ENCODE measurements at places on chromosomes 2 and 18. TPM values are rescaled to one million over a fixed set of nuclear protein-coding genes. Genes with fewer than 3 reads are reported as not detected.
A peak's percentile ranks its signal among the peaks of the same experiment; 100 is the strongest.

- H3K27ac ChIP-seq, result peak overlapping the region; percentile 29
- H3K4me3 ChIP-seq, result peak overlapping the region; percentile 32
- peaks cover 46% of the 10 kb centered on the region for H3K4me1 ChIP-seq
- H3K27me3 ChIP-seq, result no peaks in the 10 kb centered on the region
- peaks cover 26% of the 10 kb centered on the region for H3K36me3 ChIP-seq
These were observed 56.9 kb upstream of the CCDC141 start for GRCh38 chr2:179106676-179107428.

The ATP8B1 gene
- total RNA-seq, result 0.16 TPM

The NAT8 gene
- not detected for total RNA-seq

The WDR54 gene
- 56.4 TPM for total RNA-seq

The ASIC4 gene
- not detected for total RNA-seq

GRCh38 chr2:67476809-67477790, 80.0 kb downstream of the ETAA1 start:
- no peak for DNase-seq
- H3K27ac ChIP-seq, result no peak overlapping the region
- H3K27me3 ChIP-seq, result peaks cover 2% of the 10 kb centered on the region
- no peaks in the 10 kb centered on the region for H3K36me3 ChIP-seq

The ANO7 gene
- 2.4 TPM for total RNA-seq

DNA sequence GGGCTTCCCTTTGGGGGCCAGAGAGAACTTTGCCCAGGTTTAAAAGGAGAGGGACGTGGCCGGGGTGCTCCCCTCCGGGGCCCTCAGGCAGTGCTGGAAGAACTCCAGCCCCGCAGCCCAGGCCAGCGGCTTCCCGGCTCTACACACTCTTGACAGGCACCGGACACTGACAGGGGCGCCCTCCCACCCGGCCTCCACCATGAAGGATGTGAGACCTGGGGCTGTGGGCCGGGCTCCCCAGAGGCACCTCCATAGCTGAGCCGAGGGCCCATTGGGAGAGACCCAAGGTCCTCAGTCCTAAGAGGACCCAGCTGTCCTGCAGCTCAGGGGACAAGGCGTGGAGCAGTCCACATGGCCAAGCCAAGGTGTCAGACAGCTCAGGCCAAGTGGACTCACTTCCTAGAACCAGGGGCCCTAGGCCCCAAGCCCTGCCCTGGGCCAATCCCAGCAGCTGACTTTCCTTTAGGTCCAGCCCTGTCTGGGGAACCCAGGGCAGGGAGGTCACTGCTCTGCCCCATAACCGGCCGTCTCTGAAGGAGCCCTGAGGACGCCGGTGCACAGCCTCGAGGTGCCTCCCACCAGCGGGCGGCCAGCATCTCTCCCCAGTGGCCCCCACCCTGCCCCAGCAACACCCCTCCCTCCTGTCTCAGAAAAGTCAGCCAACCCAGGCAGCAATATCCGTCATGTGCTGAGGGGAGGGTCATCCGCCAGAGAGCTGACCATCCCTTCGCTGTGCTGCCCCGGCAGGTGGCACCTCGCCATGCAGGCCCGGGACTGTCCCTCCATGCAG, 51.8 kb downstream of the BIN1 start:
- H3K27me3 ChIP-seq, result no peaks in the 10 kb centered on the region
- H3K4me3 ChIP-seq, result no peak overlapping the region
- H3K36me3 ChIP-seq, result peaks cover 4% of the 10 kb centered on the region
- H3K27ac ChIP-seq, result no peak overlapping the region

DNA sequence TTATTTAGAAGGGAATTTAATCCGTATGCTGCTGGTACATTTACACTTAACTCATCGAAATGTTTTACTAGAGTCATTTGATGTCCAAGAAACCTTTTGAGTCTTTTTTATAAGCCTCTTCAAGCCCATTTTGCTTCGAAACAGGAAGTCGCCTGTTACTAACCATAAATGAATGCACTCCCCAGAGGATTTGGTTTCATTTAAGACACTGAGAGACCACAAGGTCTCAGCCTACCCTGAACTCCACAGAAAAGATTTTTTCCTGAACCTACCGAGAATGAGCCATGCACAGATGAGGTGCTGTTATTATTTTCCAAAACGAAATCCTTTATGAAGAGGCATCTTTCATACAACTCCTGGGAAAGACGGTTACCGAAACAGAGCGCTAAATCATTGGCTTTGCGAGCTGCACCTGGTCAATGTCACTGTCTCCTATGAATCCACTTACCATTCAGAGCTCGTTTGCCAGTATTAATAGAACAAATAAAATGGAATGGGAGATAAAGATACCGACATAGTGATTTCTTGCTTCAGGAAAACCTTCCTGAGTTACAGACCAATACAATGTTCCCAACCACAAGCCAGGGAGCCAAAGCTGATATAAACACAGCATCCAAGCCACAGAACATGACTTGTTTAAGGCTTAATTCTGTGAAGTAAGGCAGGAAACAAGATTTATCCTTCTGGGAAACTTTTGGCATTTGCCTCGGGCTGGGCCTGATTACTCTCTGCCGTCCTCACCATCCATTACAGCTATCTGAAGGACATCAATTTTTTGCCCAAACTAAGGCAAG, 382.1 kb downstream of the OSR1 start:
- H3K4me1 ChIP-seq, result no peaks in the 10 kb centered on the region
- no peaks in the 10 kb centered on the region for H3K27me3 ChIP-seq
- H3K36me3 ChIP-seq, result no peaks in the 10 kb centered on the region
- H3K27ac ChIP-seq, result no peak overlapping the region

The IL1RL1 gene
- 4.8 TPM for total RNA-seq

DNA sequence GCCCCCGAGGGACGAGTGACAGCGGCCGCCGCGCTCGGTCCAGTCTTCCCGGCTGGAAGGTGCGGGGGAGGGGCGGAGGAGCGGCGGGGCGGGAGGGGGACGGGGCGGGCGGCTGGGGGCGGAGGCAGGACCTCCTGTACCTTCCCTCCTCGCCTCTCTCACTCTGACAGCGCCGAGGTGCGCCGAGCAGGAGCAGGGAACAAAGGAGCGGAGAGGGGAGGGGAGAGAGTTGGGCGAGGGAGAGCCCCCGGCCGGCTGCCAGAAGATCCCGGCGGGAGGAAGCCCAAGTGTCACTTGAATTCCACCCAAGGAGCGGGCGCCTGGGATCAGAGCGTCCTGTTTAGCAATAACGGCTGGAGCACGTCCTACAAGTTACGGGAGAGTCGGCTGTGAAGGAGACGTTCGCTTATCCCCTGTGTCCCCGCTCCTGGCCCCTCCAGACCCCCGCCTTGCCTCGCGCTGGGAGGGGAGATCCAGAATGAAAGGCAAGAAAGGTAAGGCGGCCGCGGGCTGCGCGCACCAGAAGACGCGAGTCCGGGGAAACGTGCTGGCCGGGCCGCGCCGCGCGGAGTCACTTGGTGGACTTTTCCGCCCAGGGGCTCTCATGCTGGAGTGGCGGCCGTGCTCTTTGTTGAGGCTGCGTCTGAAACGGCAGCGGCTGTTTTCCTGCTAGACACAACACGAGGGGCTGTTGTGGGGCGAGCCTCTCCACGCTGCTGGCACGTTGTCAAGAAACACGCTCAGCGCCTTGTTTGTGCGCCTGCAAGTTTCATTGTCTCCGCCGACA, at the start of gene TGIF1:
TSS of gene TGIF1 (plus strand) at position 161 of the 787 bp plus-strand sequence. CDS start at position 479, 318 bp downstream.
- H3K27ac ChIP-seq, result peak within 1 kb of the TSS; percentile 100
- H3K36me3 ChIP-seq, result peaks cover 10% of the 10 kb centered on the region
- peaks cover 2% of the 10 kb centered on the region for H3K27me3 ChIP-seq
- peak within 1 kb of the TSS; percentile 97 for H3K4me3 ChIP-seq

The SLC4A3 gene
- not detected for total RNA-seq

- no peaks in the 10 kb centered on the region for H3K36me3 ChIP-seq
- H3K27ac ChIP-seq, result no peak overlapping the region
- H3K4me1 ChIP-seq, result no peaks in the 10 kb centered on the region
- no peak for DNase-seq
- H3K27me3 ChIP-seq, result peaks cover 11% of the 10 kb centered on the region
These were observed 128.2 kb downstream of the AKAIN1 start for GRCh38 chr18:5068851-5069250.

- no peak overlapping the region for H3K4me3 ChIP-seq
- H3K4me1 ChIP-seq, result no peaks in the 10 kb centered on the region
- H3K36me3 ChIP-seq, result peaks cover 15% of the 10 kb centered on the region
- no peak overlapping the region for H3K27ac ChIP-seq
- DNase-seq, result no peak
- H3K27me3 ChIP-seq, result no peaks in the 10 kb centered on the region
These were observed 1141.8 kb downstream of the RPIA start for GRCh38 chr2:89833116-89833779.

DNA sequence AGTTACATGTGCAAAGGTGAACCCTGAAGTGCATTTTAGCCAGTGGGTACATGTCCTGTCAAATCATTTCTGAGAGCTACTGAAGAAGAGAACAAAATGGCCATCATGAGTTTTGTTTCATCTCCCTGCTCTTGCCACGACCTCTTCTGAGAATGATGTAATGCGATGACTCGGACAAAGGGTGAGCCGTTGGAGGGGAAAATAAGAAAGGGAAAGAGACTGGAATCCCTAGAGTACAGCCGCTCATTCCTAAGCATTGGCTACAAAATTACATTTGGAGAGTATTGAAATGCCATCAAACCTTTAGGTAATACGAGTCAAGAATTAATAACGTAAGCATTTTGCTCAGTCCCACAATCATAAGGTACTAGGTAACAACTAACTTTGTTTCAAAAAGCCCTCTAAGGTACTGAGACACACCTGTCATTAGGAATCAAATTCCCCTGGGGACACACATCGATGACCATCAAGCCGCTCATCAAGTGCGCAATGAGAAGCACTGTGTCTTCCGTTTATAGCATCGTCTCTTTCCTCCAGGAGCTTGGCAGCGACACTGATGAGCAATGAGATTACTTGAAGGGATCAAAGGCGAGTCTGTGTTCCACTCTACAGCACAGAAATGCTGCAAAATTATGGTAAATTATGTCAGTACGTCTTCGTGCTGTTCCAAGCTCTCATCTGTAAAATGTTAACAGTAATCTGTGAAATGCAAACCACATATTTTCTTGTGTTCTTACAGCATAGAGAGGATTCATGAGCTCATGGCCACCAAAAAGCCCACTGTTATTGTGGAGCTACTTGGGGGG, 97.3 kb upstream of the PIEZO2 start:
- H3K27ac ChIP-seq, result no peak overlapping the region
- H3K36me3 ChIP-seq, result no peaks in the 10 kb centered on the region
- DNase-seq, result no peak

DNA sequence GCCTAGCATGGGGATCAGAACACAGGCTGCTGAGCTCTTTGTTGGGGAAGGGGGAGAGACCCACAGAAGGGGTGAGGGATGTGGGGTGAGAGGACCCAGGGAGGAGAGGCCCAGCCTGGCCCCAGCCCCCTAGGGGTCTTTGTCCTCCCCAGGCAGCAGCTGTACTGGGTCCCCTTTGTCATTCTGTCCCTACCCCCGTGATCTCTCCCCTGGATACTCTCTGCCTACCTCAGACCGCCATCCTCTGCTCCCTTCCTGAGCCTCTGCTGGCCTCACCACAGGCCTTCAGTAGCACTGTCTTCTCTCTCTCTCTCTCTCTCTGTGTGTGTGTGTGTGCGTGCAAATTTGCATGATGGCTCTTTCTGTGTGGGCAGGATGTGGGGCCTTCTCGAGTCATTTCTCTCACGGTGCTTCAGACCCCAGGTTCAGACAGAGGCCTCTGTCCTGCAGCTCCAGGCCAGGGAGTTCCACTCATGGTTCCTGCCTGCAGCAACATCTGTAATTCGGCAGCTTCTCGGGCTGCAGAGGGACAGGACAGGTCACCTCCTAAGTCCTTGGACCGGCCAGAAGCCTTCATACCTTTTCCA, 1.4 kb downstream of the PSD4 start:
- H3K36me3 ChIP-seq, result peaks cover 51% of the 10 kb centered on the region
- peak; percentile 76 for DNase-seq
- H3K27me3 ChIP-seq, result peaks cover 3% of the 10 kb centered on the region
- peak overlapping the region; percentile 93 for H3K27ac ChIP-seq
- peaks cover 74% of the 10 kb centered on the region for H3K4me1 ChIP-seq

- no peak overlapping the region for H3K27ac ChIP-seq
- peaks cover 13% of the 10 kb centered on the region for H3K27me3 ChIP-seq
- H3K36me3 ChIP-seq, result no peaks in the 10 kb centered on the region
- DNase-seq, result no peak
- H3K4me3 ChIP-seq, result no peak overlapping the region
These were observed 132.6 kb downstream of the COL4A4 start for GRCh38 chr2:227031379-227031778.

DNA sequence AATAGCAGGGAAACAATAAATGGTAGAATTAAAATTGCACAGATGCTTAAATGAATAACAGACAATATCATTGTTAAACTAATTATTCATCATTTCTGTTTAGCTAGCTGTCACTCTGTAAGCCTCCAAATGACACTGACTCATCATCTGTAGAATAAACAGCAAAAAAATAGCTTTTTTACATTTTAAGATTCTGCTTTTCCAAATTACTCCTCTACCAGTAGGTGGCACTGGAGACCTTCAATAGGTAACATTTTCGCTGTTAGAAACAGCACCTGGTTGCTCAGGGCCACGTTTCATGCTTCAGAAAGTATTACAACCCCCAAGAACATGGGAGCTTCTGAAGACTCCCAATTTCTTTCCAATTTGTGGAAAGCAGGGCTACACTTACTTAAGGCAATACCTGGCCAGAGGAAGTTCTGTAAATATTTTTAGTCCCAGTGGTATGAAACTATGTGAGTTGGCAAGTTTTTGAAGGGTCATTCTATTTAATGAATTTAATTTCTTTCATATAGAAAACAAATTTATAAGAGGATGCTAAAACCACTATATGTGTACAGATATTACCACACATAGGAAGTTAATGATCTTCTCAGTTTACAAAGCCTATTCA, 45.4 kb downstream of the TTN start:
- DNase-seq, result no peak
- H3K27ac ChIP-seq, result no peak overlapping the region
- H3K27me3 ChIP-seq, result peaks cover 2% of the 10 kb centered on the region

The BOK gene
- not detected for total RNA-seq

The DES gene
- total RNA-seq, result not detected

The TWIST2 gene
- total RNA-seq, result not detected

GRCh38 chr2:240686460-240686859, 3.8 kb upstream of the AQP12B start:
- H3K4me1 ChIP-seq, result peaks cover 9% of the 10 kb centered on the region
- H3K4me3 ChIP-seq, result no peak overlapping the region
- no peak overlapping the region for H3K27ac ChIP-seq
- no peak for DNase-seq
- peaks cover 10% of the 10 kb centered on the region for H3K27me3 ChIP-seq
- no peaks in the 10 kb centered on the region for H3K36me3 ChIP-seq

DNA sequence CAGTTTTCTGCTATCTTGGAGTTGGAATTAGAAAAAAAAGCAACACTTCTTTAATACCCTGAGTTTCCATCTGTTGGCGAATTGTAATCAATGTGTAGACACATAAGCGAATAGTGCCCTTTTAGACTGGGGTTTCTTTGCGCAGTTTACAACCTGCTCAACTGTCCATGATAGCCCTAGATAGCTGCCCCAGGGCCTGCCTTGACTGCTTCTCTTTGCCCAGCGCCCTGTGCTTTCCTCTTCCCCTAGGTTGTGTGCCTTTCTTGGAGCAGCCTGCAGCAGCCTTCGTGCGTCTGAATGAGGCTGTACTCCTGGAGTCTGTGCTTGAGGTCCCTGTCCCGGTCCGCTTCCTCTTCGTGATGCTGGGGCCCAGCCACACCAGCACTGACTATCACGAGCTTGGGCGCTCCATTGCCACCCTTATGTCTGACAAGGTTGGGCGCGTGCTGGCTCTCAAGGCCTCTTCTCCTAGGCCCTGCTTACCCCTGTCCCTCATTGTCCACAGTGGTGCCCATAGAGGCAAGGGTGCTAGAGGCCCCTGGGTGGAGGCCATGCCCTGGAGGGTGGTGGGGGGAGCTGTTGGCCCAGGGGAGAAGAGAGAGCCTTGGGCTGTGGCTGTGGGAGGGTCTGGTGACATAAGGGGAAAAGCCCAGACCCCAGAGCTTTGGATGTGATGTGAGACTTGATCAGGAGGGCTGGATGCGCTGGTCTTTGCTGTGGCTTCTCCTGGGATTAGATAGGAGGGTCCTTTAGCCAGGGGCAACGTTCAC, 6.9 kb downstream of the SLC4A3 start:
- H3K27ac ChIP-seq, result no peak overlapping the region
- no peak for DNase-seq
- no peaks in the 10 kb centered on the region for H3K36me3 ChIP-seq

Data from activated T-helper 1 cell treated with anti-CD3 and anti-CD28 coated beads, Interleukin-12 subunit alpha, Interleukin-12 subunit beta, Interleukin-2, Interleukin-4 antibody, amounts not matched to agents 30 ng/mL and 10 ng/mL and 1 ng/mL, durations not matched to agents 14 hours and 24 hours and 36 hours (primary cell).